ENCODE measurements at places on chromosomes 5 and 9. TPM values are rescaled to one million over a fixed set of nuclear protein-coding genes. Genes with fewer than 3 reads are reported as not detected.

The PLPPR1 gene
- not detected for total RNA-seq

The SPINK4 gene
- total RNA-seq: not detected

GRCh38 chr5:130964231-130965202 lies 200.5 kb downstream of the HINT1 start:
- DNase-seq: no peak

GRCh38 chr9:31715250-31715649 lies 669.2 kb upstream of the ACO1 start:
- no peak for DNase-seq

DNA sequence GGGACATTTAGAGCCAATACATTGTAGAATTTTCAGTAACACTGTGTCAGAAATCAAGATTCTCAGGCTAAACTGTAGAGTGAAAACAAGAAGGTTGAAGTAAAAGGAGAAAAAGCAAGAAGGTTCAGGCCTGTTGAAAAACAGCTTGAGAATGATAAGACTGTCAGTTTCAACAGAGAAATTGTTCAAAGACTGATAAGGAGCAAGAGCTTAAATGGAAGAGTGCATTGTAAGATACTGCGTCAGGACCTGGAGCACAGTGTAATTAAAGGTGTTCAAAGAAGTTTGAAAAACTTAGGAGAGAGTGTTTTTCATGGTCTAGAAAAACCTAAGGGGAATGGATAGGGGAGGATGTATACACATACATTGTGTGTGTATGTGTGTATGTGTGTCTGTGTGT lies 408.3 kb downstream of the KDM4C start:
- no peak for DNase-seq

The PAX5 gene
- total RNA-seq: not detected

- no peak for DNase-seq
Measured at GRCh38 chr5:351084-351920, 29.8 kb downstream of the AHRR start.
